ENCODE measurements at places on chromosomes 7 and 10.

GRCh38 chr7:137755846-137756651, 90.7 kb downstream of the DGKI start:
- H3K4me1 ChIP-seq: peaks cover 2% of the 10 kb centered on the region
- H3K4me3 ChIP-seq: no peak overlapping the region
- DNase-seq: peak; percentile 17
- H3K27me3 ChIP-seq: no peaks in the 10 kb centered on the region
- H3K27ac ChIP-seq: no peak overlapping the region
- H3K36me3 ChIP-seq: no peaks in the 10 kb centered on the region

DNA sequence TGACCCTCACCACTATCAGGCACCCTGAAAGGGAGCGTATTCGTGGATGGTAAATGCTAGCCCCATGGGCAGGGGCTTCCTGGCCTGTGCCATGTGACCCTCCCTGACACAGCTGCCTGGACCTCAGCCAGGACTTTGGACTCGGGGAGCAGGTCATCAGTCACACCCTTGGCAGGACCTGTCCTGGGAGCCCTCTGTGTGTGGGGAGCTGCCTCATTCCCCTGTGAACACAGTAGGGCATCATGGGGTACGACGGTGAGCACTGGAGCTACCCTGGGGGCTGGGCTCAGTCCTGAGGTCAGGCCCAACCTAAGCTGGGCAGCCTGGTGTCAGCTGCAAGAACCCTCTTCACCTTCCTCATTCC, 129.3 kb upstream of the FAM20C start:
- H3K4me3 ChIP-seq: no peak overlapping the region
- H3K36me3 ChIP-seq: no peaks in the 10 kb centered on the region

DNA sequence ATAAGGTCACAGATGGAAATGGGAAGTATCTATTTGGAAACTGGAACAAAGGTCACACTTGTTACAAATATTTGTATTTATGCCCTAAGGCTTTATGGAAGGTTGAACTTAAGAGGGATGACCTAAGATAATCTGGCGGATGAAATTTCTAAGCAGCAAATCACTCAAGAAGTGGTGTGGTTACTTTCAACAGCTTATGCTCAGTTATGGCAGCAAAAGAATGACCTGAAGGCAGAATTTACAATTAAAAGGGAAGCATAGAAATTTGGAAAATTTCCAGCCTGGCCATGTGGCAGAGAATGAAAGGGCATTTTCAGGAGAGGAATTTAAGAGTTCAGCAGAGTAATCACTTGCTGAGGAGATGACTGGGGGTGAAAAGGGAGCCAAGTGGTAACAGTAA, 95.8 kb upstream of the TNS3 start:
- DNase-seq: no peak
- peaks cover 2% of the 10 kb centered on the region for H3K4me1 ChIP-seq
- no peaks in the 10 kb centered on the region for H3K27me3 ChIP-seq
- H3K36me3 ChIP-seq: no peaks in the 10 kb centered on the region
- no peak overlapping the region for H3K27ac ChIP-seq
- H3K4me3 ChIP-seq: no peak overlapping the region

DNA sequence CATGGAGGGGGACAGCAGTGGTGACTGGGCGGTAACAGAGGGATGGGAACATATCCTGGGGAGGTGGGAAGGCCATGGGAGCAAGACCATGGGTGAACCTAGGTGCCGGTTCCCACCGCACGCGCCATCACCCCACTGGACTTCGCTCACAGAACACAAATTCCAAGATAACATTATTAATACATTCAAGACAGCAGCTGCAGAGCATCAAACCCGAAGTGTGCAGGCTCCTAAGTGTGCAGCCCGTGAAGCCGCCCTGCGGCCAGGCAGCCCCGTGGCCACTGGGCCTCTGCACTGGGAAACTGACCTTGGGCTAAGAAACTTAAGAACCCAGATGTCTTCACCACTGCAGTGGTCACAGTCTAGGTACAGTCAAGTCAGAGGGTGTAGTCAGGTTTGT, 42.8 kb upstream of the ZRANB1 start:
- H3K4me1 ChIP-seq: peaks cover 6% of the 10 kb centered on the region
- H3K4me3 ChIP-seq: no peak overlapping the region
- no peak for DNase-seq
- H3K27me3 ChIP-seq: no peaks in the 10 kb centered on the region
- no peaks in the 10 kb centered on the region for H3K36me3 ChIP-seq

DNA sequence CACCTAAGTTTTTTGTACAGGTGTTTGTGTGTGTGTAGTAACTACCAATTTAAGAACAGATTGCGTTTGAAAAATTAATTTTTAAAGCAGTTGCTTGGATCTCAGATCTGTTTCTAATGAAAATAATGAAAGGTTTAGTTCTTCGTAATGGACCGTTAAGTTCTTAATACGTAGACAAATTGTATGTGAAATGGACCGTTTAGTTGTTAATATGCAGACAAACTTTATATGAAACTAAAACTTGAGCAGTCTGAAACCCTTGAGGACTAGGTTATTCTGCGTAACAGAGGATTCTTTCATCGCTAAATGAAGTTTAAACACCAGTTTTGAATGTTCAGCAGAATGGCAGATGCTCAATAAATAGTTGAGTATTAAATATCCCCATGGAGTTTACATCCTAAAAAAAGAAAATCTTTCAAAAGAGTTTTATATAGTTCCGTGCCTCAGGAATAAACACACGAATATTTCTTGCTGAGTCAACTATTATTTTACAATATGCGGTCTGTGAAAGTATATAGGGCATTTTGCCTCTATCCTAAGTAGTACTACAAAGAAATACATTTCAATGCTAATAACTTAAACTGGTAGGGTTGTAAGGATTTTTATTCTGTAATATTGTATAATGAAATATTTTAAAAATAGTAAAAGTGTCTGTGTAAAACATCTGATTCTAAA, 1.2 kb downstream of the DBF4 start:
- no peaks in the 10 kb centered on the region for H3K4me1 ChIP-seq
- H3K36me3 ChIP-seq: no peaks in the 10 kb centered on the region
- DNase-seq: peak; percentile 11

GRCh38 chr10:99233000-99233688, 2.5 kb downstream of the HPSE2 start:
- H3K36me3 ChIP-seq: no peaks in the 10 kb centered on the region
- no peaks in the 10 kb centered on the region for H3K4me1 ChIP-seq
- H3K27me3 ChIP-seq: peaks cover 61% of the 10 kb centered on the region
- no peak for DNase-seq
- no peak overlapping the region for H3K27ac ChIP-seq
- H3K4me3 ChIP-seq: no peak overlapping the region

GRCh38 chr10:1598393-1599153, 138.8 kb downstream of the ADARB2 start:
- H3K4me1 ChIP-seq: no peaks in the 10 kb centered on the region
- no peaks in the 10 kb centered on the region for H3K36me3 ChIP-seq
- DNase-seq: no peak
- no peaks in the 10 kb centered on the region for H3K27me3 ChIP-seq
- no peak overlapping the region for H3K27ac ChIP-seq

GRCh38 chr10:113064039-113064438, 114.0 kb downstream of the TCF7L2 start:
- no peaks in the 10 kb centered on the region for H3K27me3 ChIP-seq
- H3K4me1 ChIP-seq: peaks cover 19% of the 10 kb centered on the region
- H3K36me3 ChIP-seq: peaks cover 3% of the 10 kb centered on the region
- no peak for DNase-seq

Measured in IMR-90 (cell line).